ENCODE measurements at places on chromosomes 2 and 18. TPM values are rescaled to one million over a fixed set of nuclear protein-coding genes. Genes with fewer than 3 reads are reported as not detected.

DNA sequence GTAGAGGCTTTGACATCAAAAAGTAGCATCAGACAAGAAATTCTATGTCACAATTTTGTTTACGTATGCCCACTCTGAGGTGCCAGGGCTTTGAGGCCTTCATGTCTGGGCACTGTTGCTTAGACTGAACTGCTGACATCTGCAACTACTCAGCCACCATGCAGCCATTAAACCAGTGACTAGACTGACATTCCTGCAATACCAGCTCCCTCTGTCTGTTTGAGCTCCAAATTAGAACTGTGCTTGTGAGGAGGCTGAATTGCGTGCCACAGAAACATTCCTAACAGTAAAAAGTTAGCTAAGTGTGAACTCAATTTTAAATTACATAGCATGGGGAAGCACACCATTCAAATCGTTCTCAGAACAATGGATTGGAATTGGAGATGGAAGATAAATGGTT, 163.2 kb downstream of the INSIG2 start:
- no peak for DNase-seq

DNA sequence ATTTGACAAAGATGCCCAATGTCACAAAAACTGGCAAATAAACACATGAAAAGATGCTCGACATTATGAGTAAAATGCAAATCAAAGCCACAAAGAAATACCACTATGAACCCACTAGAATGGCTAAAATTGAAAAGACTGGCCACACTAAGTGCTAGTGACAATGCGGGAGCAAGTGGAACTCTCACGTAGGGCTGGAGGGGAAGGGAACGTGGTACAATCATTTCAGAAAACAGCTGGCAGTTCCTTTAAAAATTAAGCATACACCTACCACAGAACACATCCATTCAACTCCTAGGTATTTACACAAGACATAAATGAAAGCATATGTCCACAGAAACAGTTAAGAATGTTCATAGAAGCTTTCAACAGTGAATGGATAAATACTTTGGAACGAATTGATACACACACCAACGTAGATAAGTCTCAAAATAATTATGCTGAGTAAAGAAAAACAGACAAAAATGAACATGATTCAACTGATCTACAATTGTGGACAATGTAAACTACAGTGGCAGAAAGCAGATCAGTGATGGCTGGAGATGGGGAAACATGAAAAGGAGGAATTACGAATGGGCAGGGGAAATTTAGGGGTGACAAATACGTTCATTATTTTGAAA, 71.7 kb downstream of the MYOM1 start:
- DNase-seq: no peak

GRCh38 chr2:190432567-190433231, 24.5 kb downstream of the MFSD6 start:
- no peak for DNase-seq

GRCh38 chr2:233702238-233702637, 9.5 kb downstream of the UGT1A6 start:
- no peak for DNase-seq

- DNase-seq: peak; percentile 67
Measured at GRCh38 chr2:96801005-96801785, 14.9 kb upstream of the CNNM3 start.

GRCh38 chr2:104473546-104473945, 380.4 kb upstream of the POU3F3 start:
- DNase-seq: no peak

Gene CTLA4
- total RNA-seq: 0.54 TPM

- DNase-seq: no peak
Measured at GRCh38 chr18:49767111-49768050, 46.0 kb downstream of the ACAA2 start.

Gene TOGARAM2
- total RNA-seq: not detected

GRCh38 chr2:67234440-67234839, 162.7 kb upstream of the ETAA1 start:
- no peak for DNase-seq

- no peak for DNase-seq
Measured at GRCh38 chr2:45699032-45699658, 47.7 kb downstream of the PRKCE start.

DNA sequence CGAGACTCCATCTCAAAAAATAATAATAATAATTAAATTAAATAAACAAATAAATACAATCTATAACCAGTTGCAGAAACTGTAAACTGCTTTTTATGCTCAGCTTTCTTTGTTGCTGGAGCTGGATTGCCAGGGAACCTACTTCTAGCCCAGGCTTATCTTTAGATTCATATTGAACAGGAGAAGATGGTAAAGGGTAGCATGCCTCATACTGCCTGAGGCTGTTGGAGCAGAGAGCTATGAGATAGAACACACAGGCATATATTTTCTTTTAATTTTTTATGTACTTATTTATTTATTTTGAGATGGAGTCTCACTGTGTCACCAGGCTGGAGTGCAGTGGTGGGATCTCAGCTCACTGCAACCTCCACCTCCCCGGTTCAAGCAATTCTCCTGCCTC, 28.7 kb upstream of the EML4 start:
- no peak for DNase-seq

GRCh38 chr2:219726916-219727315, 99.5 kb downstream of the SLC4A3 start:
- DNase-seq: no peak

DNA sequence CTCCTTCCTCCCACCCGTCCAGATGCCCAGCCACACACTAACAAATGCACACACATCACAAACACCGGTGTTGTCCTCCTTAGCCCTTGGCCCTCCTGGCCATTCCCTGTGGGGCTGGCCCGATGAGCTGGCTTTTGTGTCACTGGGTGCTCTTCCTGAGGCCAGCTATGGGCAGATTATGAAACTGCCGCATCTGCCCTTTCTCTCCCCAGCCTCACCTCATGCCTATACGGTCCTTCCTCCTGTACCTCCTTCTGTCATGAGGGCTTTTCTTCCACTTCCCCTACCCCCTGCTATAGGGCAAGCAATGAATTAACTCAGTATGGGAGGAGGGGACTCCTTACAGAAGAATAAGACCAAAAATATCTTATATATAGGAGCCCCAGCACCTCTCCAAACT, 10.3 kb upstream of the INO80C start:
- DNase-seq: no peak

DNA sequence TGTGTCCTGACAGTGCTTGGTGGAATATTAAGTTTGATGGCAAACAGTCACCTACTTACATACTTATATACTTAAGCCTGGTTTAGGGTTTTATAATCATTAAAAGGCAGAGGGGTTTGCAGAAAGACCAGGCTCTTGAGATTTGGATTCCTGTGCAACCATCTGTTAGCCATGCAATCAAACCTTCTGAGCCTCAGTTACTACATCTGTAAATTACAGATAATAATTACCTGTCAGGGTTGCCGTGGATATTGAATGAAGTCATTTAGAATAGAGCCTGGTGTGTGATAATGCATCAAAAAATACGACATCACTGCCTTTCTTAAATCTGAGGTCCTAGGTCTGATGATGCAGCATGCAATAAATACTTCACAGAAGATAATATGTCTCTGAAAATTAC, 152.9 kb downstream of the ARHGAP28 start:
- DNase-seq: no peak

DNA sequence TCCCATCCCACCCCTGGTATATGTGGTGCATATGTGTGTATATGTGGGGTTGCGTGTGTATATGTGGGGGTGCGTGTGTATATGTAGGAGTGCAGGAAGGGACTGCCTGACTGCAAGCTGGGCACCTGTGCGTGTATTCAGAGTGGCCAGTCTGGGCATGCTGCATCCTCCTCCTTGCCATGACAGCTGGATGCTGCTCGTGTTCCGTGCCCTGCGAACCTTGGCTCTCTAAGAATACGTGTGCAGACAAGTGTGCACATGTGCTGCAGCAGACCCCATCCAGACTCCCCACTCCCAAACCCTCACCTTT, 222.1 kb downstream of the CELF4 start:
- DNase-seq: no peak

DNA sequence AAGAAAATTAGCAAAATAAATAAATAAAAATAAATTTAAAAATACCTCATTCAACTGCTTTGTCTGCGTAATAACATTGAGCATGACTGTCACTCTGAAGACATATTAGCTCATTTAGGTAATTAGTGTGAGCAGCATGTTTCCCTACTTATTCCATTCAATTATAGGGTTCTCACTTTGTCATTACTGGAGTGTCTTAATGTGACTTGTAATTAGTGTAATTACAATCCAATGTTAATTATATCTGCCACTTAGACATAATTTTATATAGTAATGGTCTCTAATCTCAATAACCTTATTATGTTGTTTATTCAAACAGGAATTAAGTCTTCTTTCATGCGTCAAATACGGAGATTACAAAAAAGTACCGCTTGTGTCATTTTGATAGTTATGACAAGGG, 893.9 kb upstream of the ACVR2A start:
- DNase-seq: no peak

Gene REG1B
- not detected for total RNA-seq

Gene ANKRD62
- not detected for total RNA-seq

GRCh38 chr2:20663196-20664070, 3.5 kb upstream of the GDF7 start:
- no peak for DNase-seq

GRCh38 chr2:223563462-223563861, 38.7 kb downstream of the SCG2 start:
- DNase-seq: no peak

DNA sequence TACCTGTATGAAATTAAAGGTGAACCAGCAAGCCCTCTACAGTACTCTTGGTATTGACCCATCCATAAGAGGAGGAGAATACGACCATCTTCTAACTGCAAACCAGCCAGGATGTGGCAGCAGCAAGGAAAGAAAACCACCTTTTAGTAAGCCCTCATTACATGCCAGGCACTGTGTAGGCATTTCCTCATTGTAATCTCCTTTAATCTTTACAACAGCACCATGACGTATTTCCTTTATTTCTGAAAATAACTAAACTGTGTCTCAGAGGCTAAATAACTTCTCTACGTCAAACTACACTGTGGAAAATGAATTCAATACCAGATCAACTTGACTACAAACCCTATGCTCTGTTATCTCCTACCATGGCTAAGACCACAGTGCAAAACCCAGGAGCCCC, 18.2 kb downstream of the WDR35 start:
- no peak for DNase-seq

DNA sequence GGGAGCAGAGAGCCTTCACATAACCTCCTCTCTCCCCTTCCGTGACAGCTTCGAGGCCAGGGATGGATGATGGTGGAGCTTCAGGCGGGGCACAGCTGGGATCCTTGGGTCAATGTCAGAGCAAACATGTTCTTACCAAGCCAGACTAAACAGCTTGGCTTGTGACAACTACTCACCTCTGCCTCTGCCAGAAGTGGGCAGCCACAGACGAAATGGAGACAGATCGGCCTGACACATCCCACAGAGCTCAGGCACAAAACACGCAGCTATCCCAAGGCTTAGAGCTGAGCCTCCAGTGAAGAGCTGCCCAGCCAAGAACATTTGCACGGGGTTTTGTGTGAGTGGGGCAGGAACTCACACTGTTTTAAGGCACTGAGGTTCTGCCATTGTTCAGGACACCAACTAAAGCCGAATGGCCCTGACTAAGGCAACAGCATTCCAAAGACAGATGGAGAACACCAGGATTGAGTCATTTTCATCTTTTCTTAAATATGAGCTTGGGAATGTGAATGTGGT, 12.8 kb downstream of the PXDN start:
- DNase-seq: no peak

Gene KIF5C
- total RNA-seq: 2.6 TPM

DNA sequence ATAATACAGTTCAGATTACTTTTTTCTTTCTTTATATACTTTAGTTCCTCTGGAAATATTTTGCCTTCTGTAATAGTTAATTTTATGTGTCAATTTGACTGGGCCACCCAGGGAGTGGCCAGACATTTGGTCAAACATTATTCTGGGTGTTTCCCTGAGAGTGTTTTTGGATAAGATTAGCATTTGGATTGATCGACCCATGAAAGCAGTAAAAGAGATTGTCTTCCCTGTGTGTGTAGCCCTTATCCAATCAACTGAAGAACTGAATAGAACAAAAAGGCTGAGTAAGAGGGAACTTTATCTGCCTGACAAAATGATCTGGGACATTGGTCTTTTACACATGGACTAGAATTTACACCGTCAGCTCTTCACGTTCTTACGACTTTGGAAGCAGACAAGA, 1190.1 kb upstream of the FAM98A start:
- DNase-seq: no peak

DNA sequence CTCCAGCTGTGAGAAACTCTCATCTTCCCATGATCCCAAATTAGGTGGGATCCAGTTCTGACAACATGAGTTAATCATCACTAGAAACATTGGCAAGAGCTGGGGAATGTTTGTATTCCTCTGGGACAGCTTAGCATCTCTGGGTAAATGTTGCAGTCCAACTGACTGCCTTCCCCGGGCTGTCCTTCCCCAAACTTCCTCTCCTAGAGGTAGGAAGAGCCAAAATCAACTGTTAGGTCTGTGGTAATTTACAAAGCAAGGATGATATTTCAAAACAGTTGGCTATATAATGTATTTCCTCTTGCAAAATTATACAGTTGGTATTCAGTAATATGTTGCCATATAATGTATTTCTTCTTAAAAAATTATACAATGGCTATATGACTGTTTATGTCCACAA, 148.5 kb downstream of the MGAT5 start:
- DNase-seq: no peak

Gene CARF
- total RNA-seq: 12.0 TPM
